ENCODE measurements at places on chromosomes 11 and 22.

- DNase-seq, result no peak
These were observed 585 bp downstream of the NF2 start for GRCh38 chr22:29604076-29604360.

DNA sequence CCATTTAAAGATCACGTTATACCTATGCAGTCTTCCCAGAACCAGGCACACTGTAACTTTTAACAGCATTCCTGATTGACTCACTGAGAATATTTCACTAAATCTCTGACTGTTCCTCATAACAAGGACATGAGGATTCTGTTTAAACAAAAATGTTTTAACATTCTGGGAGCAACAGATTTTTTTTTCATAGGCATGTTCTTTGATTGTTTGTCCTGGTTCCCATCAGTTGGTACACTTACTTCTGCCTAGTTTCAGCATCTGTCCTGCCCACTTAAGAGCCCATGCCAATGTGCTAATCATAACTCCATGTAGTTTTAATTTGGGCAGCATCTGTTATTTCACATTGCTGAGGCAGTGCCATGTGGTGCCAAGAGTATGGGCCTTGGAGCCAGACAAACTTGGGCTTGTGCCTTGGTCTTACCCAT lies 138.5 kb upstream of the CTSC start:
- DNase-seq, result no peak

DNA sequence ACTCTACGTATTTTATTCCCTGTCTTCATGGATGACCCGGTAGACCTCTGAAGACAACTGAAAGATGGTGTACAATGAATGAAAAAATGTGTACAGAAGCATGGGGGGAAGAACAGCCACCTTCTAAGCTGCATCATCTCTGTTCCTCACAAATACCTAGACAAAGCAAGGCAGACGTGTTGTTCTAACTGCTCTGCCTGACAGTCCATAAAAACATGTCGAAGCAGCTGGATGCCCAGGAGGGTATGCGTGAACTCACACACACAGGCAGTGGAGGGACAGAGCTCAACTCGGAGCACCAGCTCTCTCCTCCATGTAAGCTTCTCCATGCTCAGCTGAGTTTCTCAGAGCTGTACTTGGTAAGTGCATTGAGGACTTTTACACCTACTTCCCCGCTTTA lies 327.4 kb downstream of the CTTN start:
- no peak for DNase-seq

DNA sequence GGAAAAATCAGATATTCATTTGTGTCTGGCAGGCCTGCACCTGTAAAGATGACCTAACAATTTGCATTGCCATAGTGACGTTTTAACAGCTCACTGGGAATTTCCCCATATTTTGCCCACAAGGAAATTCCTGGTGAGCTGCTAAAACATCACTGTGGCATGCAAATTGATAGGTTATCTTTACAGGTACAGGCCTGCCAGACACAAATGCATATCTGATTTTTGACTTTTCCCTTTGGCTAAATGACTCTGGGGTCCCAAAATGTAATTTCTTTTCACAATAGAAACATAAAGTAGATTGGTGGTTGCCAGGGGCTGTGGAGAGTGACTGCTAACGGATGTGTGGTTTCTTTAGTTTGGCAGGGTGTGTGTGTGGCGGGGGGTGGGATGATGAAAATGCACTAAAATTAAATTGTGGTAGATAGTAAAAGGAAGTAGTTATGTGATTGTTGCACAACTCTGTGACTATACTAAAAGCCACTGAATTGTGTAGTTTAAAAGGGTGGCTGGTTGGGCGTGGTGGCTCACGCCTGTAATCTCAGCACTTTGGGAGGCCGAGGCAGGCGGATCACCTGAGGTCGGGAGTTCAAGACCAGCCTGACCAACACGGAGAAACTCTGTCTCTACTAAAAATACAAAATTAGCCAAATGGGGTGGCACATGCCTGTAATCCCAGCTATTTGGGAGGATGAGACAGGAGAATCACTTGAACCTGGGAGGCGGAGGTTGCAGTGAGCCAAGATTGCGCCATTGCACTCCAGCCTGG lies 18.5 kb upstream of the FEZ1 start:
- DNase-seq, result no peak

Data from RWPE2 (cell line).